Stimulated activated CD4-positive, alpha-beta T cell treated with anti-CD3 and anti-CD28 coated beads, Interleukin-1b, Interleukin-23, amount 100 ng/mL, for 1 hour (primary cell): ENCODE measurements at places on chromosomes 2 and 18.

- no peak for DNase-seq
Observed at GRCh38 chr18:9737472-9738121, 29.5 kb downstream of the RAB31 start.

DNA sequence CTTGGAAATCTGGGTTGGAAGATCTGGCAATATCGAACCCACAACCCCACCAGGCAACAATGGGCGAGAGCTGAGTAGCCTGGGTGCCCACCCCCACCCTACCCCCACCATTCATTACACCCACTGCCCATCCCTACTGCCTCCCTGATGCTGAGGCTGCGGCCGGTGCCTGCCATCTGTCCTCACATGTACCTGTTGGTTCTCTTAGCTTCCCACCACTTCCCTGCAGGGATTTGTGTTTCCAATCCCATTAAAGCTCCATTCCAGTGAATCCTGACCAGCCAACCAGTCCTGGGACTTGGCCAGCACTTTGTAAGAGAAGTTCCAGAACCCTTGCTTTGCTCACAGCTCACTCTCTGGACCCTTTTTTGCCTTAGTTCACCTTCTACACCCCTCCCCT is 163.0 kb upstream of the SH3BP4 start:
- DNase-seq = no peak

DNA sequence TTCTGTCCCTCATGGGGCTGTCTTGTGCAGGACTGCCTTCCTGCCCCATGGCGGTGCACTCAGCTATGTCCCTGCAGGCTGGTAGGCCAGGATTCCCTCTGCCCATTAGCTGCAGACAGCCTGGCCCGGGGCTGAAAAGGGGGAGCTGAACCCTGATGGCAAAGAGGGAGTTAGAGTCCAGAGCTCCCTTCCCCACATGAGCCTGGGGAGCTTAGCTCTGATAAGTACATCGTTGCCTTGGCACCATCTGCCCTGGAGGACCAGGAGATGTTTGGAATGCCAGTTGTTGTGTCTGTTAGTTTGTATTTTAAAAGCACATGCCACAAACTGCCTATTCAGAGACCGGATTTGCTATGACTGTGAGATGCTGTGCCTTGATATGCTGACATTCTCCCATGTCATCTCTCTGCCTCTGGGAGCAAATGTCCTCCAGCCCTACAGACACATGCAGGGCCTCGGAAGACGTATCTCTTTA is 65.1 kb upstream of the AFF3 start:
- DNase-seq = no peak

GRCh38 chr18:54967786-54968185 is 8.5 kb upstream of the CCDC68 start:
- DNase-seq = no peak

- no peak for DNase-seq
Observed at GRCh38 chr2:233468047-233468740, 98.4 kb downstream of the USP40 start.

DNA sequence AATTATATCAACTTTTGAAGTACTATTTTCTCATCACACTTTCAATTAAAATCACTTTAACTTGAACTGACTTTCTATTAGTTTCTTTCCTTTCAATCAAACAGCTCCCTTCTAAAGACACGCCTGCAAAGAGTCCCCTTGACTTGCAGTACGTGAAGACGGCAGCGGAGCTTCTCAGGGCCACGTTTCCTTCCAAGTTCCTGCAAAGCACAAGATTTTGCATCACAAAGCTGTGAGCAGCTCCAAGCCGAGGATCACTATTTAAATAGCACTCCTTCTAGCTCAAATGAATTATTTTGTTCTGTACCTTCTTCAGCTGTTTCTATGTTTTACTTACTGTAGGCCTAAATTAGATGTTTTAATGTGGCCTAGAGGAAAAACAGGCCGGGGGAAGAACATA is 30.8 kb downstream of the SH3YL1 start:
- no peak for DNase-seq

DNA sequence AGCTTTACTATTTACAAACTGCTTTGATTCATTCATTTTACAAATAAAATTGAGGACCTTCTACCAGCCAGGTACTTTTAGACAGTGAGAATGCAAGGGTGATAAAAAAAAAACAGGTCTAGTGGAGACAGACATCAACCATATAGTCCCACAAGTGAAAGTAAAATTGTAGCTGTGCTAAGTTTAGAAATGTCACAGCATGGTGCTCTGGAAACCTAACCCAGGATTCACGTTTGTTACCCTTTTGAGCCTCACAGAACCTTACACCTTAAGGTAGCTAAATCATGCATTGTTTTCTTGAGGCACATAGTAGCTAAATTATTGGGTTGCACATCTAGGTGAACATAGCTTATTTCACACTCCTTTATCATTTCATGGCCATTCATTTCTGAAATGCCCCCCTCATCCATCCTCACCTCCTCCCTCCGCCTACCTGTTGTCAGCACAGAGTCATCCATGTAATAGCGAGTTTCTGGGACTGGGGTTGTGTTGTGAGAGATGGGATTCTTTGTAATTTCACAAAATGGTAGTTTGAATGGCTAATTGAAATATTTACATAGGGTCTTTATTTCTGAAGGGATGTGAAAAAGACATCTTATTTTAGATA is 7.1 kb downstream of the MTA3 start:
- no peak for DNase-seq

- no peak for DNase-seq
Observed at GRCh38 chr18:22021701-22022100, 147.7 kb upstream of the GATA6 start.

DNA sequence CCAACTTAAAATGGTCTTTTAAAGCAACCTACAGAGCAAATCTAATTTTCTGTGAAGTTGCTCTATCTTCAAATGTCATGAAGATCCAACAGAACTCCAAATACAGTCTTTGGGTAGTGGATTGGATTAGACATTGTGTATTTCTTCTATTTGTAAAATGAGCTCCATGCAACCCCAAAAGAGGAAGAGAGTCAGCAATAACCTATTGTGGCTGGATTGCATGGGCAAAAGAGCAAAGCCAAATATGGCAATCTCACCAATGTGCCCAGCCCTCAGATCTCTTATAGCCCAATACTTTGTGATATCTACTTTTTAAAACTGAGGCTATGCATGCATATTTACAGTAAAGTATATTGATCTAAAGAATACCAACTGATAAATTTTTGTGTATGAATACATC is 146.3 kb downstream of the TXNL1 start:
- no peak for DNase-seq

- DNase-seq = no peak
Observed at GRCh38 chr2:220159738-220160137, 532.3 kb downstream of the SLC4A3 start.

DNA sequence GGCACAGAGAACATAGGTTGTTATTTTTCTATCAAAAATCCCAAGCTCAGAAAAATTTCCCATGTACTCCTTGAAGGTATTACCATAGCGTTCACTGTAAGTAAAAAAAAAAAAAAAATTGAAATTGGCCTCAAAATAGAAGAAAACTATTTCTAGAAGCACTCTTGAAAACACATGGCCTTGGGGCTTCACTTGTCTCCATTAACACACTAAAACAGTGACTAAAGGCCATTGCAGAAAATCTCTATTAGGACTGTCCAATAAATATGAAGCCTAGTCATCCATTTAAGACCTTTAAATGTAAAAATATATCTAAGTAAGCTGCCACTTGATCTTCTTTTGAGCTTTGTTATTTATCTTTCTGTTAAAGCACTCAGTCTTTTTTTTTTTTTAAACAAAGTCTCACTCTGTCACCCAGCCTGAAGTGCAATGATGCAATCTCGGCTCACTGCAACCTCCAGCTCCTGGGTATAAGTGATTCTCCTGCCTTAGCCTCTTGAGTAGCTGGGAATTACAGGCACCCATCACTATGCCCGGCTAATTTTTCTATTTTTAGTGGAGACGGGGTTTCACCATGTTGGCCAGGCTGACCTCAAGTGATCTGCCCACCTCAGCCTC is 35.8 kb downstream of the CCDC68 start:
- no peak for DNase-seq

GRCh38 chr18:12911929-12912703 is 28.1 kb upstream of the PTPN2 start:
- DNase-seq = no peak

GRCh38 chr2:200693836-200694470 is 108.1 kb downstream of the AOX1 start:
- no peak for DNase-seq

GRCh38 chr18:25010623-25011374 is 341.2 kb downstream of the ZNF521 start:
- no peak for DNase-seq

- no peak for DNase-seq
Observed at GRCh38 chr18:3877678-3878077, 427.7 kb downstream of the TGIF1 start.

DNA sequence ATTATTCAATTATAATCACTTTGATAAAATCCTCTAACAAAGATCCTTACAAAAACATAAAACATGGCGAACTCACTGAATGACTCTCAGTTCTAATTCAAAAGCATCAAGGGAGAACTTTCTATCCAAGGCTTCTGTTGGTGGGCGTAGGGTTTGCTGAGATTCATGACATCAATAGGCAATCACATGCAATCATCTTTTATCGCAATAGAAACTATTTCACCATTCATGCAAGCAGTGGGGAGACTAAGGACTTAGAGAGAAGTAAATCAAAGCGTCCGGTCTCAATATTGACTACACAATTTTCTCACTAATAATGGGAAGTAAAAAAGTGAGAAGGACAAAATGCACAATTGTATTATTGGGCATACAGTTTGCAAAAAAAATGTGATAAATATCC is 168.7 kb downstream of the SCG2 start:
- DNase-seq = no peak

- no peak for DNase-seq
Observed at GRCh38 chr2:24721470-24721869, 71.7 kb downstream of the PTRHD1 start.

DNA sequence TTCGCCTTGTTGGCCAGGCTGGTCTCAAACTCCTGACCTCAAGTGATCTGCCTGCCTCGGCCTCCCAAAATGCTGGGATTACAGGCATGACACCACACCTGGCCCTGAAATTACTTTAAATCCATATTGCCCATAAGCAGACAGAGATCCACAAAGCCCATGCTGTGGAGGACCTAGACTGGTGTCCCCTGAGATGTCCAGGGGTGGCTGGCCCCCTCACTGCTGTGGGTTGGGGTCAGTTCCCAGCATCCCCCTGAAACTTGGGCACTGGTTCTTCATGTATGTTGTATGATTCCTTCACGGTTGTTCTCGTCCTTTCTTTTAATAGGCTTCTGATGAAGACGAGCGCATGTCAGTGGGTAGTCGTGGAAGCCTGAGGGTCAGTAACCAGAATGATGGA is 78.1 kb upstream of the RBM44 start:
- no peak for DNase-seq

DNA sequence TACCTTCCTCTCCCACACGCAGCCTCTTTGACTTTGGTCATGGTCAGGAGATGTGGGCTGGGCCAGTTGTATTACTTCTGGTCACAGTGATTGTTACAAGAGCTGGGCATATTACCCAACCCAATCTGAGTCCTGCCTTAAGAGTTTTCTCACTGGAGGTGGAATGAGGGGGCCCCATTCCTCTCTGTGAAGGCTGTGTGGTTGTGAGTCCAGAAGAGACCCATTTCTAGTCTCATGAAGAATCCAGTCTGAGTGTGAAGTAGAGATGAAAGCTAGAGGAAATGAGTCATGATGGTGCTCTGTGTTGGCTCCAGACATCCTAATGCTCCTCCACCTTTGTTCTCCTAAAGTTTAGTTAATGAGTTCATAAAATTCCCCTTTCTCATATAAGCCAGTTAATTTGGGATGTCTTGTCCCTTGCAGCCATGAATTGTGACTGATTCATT is 50.8 kb upstream of the RASGRP3 start:
- DNase-seq = no peak

DNA sequence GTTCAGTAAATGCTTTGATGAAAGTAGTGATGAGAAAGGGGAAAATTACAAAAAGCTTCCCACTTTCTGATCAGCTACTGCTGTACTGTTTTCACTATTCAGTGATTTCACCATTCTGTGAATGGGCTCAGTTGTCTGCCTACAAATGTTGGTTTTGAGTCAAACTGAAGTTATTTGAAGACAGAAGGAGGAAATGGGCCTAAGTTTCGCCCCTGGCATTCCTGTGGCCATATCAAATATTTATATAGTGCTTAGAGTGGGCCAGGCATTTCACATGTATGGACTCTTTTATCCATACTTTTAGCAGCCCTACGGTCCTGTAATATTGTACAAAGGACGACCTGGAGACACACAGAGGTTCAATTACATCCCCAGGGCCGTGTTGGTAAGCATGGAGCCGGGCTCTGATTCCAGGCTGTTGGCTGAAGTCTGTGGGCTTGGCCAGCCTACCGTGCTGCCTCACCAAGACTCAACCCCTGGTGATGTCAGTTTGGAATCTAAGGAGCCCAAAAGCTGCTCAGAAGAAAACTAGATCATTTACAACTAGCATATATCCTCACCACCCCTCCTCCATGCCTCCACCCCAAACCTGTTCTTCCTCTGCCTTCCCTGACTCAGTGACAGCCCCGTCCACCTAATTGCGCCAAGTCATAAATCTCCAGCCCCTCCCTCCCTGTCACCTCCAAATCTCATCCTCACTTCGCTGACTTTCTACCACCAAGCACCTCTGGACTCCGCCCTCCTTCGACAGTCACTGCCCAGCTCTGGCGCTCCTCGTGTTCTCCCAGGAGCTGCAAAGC is 10.1 kb upstream of the GRHL1 start:
- no peak for DNase-seq

DNA sequence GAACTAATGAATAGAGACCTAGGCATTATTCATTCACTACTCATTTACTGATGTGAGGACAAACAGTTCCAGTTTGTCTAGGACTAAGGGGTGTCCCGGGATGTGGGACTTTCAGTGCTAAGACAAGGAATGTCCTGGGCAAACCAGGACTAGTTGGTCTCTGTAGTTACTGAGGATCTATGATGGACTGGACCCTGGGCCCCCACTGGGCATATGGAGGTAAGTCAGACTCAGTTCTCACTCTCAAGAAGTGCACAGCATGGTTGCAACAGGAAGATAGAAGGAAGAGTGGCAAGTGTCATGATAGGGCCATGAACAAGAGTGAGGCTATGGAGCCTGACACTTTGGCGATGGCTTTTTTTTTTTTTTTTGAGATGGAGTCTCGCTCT is 128.2 kb downstream of the MYCN start:
- no peak for DNase-seq

DNA sequence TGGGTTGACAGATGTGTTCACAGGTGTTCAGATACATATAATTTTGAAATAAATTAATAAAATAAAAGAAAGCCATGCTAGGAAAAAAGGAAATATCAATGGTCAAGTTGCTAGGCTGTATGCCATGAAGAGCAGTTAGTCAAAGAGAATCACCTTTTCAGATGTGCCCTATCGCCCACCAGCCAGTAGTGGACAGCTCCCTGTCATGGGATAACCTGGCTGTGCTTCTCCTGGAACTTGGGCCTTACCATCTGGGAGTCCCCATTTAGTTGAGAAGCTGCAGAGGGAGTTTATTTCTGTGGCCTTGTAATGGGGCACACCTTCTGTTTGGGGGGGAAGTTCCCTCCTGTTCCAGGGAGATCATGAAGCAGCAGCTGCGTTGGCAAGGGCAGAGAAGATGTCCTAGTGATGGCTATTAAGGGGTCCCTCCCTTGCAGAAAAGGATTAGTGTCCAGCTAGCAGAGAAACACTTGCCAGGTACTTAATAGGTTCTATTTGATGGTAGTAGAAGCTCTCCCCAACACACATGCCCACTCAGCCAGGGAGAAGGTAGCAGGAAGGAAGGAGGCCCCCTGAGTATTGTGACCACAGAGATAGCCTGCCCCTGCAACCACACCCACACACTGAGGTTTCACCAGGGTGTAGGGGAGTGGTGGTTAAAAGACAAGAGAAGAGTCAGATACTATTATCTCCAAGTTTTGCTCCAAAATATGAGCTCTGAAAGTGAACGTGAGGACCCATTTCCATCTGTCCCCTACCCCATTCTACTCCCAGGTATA is 117.7 kb downstream of the B3GNT2 start:
- DNase-seq = no peak

- DNase-seq = no peak
Observed at GRCh38 chr2:8154270-8154669, 527.6 kb upstream of the ID2 start.
